T follicular helper cell (primary cell): ENCODE measurements at places on chromosomes 6 and 20.

GRCh38 chr20:44579313-44580081 is 2.9 kb upstream of the PKIG start:
- no peak for DNase-seq

DNA sequence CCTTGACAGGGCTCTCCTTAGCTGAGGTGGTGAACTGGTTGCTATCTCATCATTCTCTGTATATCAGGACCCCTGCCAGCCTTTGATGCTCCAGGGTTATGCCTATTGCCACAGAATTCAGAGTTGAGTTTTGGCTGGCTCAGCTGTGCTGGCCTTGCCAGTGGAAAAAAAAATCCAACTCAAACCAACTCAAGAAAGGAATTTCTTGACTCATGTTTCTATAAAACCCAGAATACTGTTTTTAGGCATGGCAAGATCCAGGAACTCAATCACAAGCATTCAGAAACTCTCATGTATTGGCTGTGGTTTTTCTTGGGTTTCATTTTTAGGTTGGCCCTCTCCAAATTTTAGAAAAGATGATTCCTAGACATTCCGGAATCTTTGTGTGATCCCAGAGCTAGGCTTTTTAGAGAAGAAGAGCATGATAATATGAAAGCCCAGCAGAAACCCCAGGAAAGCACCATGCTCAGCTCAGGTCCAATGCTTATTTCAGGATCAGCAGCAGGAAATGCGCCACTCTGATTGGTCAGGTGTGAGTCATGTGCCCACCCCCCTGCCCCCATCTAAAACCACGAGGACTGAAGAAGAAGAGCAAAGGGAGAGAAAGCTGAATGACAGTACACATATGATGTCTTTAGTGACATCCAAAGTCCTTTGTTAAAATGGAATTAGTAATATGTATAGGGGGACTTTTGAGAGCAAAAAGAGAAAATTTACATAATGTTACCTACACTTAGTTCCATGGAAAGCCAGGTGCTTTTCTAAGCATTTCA is 122.9 kb downstream of the RNF144B start:
- DNase-seq, result no peak

- no peak for DNase-seq
Observed at GRCh38 chr6:164331026-164331425, 916.5 kb downstream of the QKI start.

DNA sequence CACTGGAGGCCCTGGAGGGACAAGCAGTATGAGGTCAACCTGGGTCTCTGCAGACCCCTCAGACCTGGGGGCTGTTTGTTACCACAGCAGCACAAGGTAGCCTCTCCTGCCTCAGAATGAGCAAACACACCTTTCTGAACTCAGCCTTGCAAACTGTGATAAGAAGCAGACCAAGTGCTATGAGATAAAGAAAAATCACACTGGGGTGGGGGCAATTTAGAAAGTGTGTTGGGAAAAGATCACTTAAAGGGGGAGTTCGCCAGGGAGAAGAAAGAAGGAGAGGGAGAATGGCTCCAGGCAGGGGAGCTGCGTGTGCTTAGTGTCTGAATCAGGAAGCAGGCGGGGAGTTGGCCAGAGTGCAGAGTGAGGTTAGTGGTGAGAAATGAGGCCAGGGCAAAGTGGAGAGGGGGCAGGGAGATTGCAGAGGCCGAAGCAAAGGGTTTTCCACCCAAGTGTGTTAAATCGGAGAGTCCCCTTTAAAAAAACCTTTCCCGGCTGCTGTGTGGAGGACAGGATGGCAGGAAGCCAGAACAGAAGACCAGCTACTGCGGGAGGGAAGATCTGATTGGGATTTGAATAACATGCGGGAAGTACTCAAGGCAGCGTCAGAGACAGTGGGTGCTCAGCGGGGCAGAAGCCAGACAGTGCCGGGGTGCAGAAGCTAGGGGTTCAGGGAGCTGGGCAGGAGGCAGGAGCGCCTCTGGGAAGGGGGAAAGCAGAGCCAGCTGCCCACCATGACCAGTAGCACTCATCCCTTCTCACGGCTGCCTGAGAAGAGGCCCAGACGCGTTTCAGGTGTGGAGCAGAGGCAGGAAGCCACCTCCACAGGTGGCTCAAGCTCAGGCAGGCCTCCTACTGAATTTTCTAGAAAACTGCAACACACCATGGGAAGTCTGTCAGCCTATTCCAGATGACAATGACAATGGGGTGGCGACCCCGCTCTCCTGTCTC is 9.0 kb downstream of the ADA start:
- no peak for DNase-seq

DNA sequence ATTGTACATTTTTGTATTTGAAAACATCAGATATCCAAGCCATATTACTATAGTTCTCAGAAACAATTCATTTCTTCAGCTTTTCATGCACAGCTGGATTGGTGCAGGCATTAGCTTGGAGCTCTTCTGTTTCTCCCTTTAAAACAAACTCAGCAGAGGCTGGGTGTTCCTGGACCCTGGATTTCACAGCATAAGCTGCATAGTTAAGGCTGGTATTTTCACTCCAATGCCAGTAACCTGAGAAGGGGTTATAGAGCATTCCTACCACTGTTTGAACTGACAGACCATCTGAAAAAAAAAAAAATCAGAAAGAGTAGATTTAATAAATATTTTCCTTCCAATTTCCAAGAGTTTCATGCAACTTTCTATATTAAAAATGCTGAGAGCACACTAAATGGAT is 20.1 kb upstream of the FAXC start:
- no peak for DNase-seq

DNA sequence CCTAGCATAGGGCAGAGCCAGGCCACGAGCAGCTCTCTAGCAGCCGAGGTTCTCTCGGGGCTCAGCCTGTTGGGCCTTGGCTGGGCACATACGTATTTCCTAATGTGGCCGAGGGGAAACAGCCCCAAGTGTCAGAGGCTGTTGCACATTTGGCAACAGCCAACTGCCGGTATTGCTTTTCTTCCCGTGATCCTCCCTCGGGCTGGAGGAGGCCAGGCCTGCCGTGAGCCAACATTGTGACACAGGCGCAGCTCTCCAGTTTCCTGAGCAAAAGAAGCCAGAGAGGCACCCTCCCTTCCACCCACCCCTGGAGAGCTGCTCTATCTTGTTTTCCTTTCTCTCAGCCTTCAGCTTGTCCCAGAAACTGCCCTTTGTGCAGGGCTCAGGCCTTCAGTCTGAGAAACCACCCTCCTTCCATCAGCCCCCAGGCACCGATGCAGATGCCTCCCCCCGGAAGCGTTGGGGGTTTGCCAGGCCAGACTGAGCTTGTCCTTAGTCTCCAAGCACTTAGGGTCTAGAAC is 5.1 kb upstream of the BPI start:
- no peak for DNase-seq

- DNase-seq, result no peak
Observed at GRCh38 chr6:56073761-56074160, 173.6 kb downstream of the COL21A1 start.

- no peak for DNase-seq
Observed at GRCh38 chr20:41287327-41287726, 30.2 kb downstream of the ZHX3 start.

DNA sequence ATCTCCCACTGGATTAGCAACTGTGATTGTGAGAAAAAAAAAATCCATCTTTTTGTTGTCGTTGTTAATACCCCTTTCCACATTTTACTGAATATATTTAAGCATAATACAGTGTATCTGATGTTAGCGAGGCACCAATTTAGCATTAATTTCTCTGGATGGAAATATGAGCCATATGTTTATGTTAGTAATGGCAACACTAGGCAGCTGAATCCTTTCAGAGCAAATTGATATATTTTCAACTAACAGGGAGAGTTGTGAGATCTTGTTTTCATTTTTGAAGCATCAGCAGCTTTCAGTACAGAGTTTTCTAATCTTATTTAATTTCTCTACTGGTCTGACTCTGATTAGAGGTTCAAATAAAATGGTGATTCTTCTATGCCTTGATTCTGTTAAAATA is 84.8 kb upstream of the HDAC2 start:
- no peak for DNase-seq

GRCh38 chr6:79494841-79495240 is 42.4 kb downstream of the LCA5 start:
- no peak for DNase-seq

GRCh38 chr6:25366903-25367545 is 87.8 kb downstream of the CARMIL1 start:
- peak; percentile 18 for DNase-seq

- DNase-seq, result no peak
Observed at GRCh38 chr6:113160306-113161017, 696.7 kb upstream of the MARCKS start.

DNA sequence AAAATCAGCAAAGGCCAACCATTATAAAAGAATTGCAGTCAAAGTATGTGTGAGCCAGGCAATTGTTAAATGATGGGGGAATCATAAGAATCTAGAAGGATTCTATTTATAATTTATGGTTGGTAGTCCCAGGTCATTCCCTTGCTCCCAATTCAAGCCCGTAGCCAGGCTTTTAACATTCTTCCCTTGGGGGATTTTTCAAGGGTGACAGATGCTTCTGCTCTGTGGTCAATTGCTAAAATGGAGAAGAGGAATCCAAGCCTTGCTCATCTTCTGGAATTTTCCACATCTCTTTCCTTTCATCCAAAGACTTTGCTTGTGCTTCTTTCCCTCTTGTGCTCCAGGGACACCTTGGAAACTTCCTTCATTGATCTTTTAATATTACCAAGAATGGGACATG is 18.0 kb upstream of the BCAS1 start:
- DNase-seq, result no peak

GRCh38 chr6:491233-491632 is 99.7 kb downstream of the IRF4 start:
- no peak for DNase-seq

DNA sequence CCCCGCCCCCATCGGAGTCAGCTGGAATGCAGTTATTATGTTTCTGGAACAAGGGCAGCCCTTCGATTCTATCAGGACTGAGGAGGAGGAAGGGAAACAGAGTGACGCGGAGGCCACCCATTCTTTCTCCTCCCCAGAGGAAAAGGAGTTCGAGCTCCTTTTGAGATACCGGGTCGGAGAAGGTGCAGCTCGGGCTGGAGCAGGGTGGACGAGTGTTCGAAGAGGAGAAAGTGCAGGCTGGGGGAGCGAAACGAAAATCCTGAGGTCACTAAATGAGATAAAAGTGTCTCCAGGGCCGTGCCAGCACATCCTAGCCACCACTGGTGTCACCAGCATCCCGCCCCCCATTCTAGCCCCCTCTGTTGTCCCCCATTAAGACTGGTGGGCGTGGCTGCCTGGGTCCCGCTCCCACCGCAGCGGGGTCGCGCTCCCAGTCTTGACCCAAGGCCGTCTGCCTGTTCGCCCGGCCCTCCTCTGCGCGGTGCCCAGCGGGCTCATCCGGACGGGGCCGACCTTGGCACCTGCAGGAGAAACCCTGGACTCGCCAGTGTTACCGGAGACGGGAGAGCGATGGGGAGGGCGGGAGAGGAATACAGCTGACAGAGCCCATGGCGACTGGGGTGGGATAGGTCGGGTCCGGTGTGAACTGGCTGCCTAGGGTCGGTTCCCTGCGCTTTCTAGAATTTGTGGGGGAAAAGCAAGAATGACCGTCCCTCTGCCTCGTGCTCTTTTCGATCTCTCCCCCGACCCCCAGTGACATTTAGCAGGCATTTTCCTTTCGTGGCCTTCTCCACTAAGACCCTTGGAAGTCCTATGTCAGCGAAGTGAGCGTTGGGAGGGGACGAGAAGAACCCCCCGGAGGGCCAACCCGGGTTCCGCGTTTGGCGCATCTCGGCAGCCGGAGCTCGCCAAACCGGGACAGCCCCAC is 16.2 kb downstream of the FOXA2 start:
- no peak for DNase-seq

GRCh38 chr6:44676246-44676790 is 288.8 kb downstream of the CDC5L start:
- no peak for DNase-seq

DNA sequence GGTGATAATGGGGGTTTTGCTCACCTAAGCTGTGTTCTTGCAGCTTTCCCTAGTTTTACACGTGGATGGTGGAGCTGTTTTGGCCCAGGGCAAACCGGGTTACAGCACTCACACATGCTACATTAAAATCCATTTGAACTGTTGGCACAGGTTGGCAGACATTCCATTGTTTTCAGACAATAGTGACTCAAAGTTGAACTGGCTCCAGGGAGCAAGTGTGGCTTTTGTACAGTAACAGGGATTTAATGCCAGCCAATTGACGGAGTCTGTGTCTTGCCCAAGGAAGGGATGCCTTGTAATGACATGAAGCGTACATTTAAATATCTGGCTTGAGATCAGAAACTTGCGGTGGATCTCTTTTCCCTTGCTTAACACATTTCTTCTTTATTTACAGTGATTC is 183.1 kb downstream of the DTNBP1 start:
- DNase-seq, result no peak

- no peak for DNase-seq
Observed at GRCh38 chr6:72952808-72953630, 272.3 kb downstream of the KHDC1L start.

DNA sequence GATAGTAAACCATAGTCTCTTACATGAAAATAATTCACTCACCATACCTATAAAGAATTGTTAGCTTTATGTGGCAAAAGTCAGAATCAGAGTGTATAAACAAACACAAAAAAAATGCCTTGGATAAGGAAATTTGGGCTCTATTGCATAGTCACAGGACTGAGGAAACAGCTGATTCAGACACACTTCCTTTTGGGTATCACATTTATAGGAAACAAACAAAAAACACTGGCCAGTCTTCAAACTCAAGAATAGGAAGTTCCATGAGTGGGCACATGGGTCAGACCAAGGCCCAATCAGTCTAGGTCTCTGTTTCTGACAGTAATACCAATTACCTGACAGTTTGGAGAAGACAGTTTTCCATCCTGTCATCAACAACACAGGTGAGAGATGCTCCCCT is 8.0 kb downstream of the SLC18B1 start:
- DNase-seq, result no peak

- no peak for DNase-seq
Observed at GRCh38 chr6:167137081-167137480, 14.2 kb downstream of the CCR6 start.

DNA sequence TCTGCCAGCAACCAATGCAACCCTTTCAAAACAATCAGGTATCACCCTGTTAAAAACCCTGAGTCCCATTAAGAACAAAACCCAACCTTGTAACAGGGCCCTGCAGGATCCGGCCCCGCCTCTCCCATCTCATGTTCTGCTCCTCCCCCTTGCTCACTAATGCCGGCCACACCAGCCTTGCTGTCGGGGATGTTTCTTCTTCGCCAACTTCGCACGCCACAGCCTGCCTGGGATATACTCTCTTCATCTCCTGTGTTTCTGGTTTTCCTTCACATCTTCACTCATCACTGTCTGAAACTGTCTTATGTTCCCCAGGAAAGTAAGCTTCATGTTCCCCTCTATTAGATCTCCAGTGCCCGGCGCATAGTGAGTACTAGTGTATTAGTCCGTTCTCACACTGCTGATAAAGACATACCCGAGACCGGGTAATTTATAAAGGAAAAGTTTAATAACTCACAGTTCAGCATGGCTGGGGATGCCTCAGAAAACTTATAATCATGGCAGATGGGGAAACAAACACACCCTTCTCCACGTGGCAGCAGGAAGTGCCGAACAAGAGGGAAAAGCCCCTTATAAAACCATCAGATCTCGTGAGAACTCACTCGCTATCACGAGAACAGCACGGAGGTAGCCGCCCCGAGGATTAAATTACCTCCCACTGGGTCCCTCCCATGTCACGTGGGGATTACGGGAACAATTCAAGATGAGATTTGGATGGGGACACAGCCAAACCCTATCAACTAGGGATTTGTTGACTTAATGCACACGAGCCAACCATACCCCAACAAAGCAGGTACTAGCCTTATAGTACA is 5.1 kb downstream of the TP53RK start:
- DNase-seq, result no peak

- no peak for DNase-seq
Observed at GRCh38 chr6:13261464-13261994, 66.8 kb downstream of the TBC1D7 start.
